ENCODE measurements at places on chromosomes 2 and 18. TPM values are rescaled to one million over a fixed set of nuclear protein-coding genes. Genes with fewer than 3 reads are reported as not detected.

FOSL2 gene
- 33.2 TPM for polyA plus RNA-seq

TCF23 gene
- polyA plus RNA-seq: not detected

C2orf66 gene
- not detected for polyA plus RNA-seq

SKOR2 gene
- not detected for polyA plus RNA-seq

VWC2L gene
- polyA plus RNA-seq: not detected

ITGB6 gene
- polyA plus RNA-seq: not detected

ZNF532 gene
- 19.3 TPM for polyA plus RNA-seq

SEC11C gene
- 43.1 TPM for polyA plus RNA-seq

PRSS56 gene
- polyA plus RNA-seq: not detected

FZD7 gene
- polyA plus RNA-seq: 4.8 TPM

ARHGAP15 gene
- polyA plus RNA-seq: 10.7 TPM

LCT gene
- 24.8 TPM for polyA plus RNA-seq

AQP12A gene
- polyA plus RNA-seq: 2.5 TPM

NCKAP5 gene
- not detected for polyA plus RNA-seq

CRYGA gene
- polyA plus RNA-seq: not detected

IRS1 gene
- 2.5 TPM for polyA plus RNA-seq

CSRNP3 gene
- 0.20 TPM for polyA plus RNA-seq

FAM117B gene
- 2.5 TPM for polyA plus RNA-seq

Measured in aorta (tissue), 5 donors.